ENCODE measurements at places on chromosomes 5 and 9. TPM values are rescaled to one million over a fixed set of nuclear protein-coding genes. Genes with fewer than 3 reads are reported as not detected.

GRCh38 chr5:1007681-1008450, 736 bp upstream of the NKD2 start:
- peak overlapping the region; percentile 51 for H3K4me3 ChIP-seq
- DNase-seq, result peak; percentile 54
- no peaks in the 10 kb centered on the region for H3K36me3 ChIP-seq
- H3K4me1 ChIP-seq, result peaks cover 9% of the 10 kb centered on the region
- H3K27ac ChIP-seq, result peak overlapping the region; percentile 11
- peaks cover 48% of the 10 kb centered on the region for H3K27me3 ChIP-seq

TRIM41 gene
- total RNA-seq, result 31.6 TPM

SLC6A7 gene
- total RNA-seq, result not detected

- no peak overlapping the region for H3K4me3 ChIP-seq
- peaks cover 16% of the 10 kb centered on the region for H3K36me3 ChIP-seq
- H3K27ac ChIP-seq, result peak overlapping the region; percentile 45
- no peak for DNase-seq
These were observed 2.0 kb downstream of the LHX2 start for GRCh38 chr9:124013309-124014210.

- no peaks in the 10 kb centered on the region for H3K27me3 ChIP-seq
- no peaks in the 10 kb centered on the region for H3K4me1 ChIP-seq
- H3K36me3 ChIP-seq, result no peaks in the 10 kb centered on the region
- no peak overlapping the region for H3K27ac ChIP-seq
- H3K4me3 ChIP-seq, result no peak overlapping the region
These were observed 189.4 kb downstream of the BNC2 start for GRCh38 chr9:16680975-16681651.

DNA sequence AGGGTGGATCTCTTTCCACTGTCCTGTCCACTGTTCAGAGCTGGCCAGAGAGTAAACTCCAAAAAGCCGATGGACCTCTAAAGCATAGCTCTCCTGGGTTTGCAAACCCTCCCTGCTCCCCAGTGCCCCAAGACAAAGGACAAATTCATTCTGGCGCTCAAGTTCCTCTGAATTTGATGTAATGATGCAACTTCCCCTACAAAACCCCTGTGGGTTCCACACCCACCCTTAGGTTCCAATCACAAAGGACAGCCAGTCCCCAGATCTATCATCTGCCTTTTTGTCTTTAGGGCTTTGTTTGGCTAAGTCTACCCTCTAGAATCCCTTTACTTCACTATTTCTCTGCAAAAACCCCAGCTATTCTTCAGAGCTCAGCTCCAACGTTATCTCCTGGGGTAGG, 57.4 kb upstream of the SLC25A51 start:
- no peaks in the 10 kb centered on the region for H3K27me3 ChIP-seq
- H3K4me3 ChIP-seq, result no peak overlapping the region
- H3K27ac ChIP-seq, result no peak overlapping the region
- DNase-seq, result no peak

GRCh38 chr5:32449262-32449661, 4.7 kb upstream of the ZFR start:
- H3K36me3 ChIP-seq, result peaks cover 2% of the 10 kb centered on the region
- peaks cover 14% of the 10 kb centered on the region for H3K4me1 ChIP-seq
- peaks cover 16% of the 10 kb centered on the region for H3K27me3 ChIP-seq
- no peak for DNase-seq

DNA sequence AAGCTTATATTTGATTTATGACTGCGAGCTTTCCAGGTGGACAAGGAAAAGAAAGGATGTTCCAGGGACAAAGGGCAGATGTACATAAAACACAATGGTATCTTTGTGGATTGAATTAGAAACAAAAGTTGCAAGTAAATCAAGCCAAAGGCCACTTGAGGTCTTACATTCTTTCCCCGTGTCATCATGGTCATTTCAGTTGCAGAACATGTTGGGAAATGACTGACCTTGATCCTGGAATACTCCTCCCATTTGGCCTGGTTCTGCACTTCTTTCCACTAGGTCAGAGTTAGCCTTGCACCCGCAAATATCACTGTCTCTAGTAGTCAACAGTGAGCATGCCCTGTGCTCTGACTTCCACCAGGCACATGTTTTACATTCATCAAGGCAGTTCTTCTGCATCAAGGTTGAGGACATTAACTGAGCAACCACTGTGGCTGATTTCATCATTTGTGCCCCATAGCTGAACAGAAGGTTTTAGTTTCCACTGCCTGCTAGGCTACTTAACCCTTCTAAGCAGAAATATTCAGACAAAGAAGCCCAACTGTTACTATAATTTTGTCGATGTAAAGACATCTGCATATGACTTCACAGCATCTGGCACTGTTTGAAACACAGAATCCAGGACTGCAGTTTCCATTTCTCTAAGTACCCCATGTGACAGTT, 1161.7 kb upstream of the DMAC1 start:
- no peak overlapping the region for H3K27ac ChIP-seq
- H3K4me3 ChIP-seq, result no peak overlapping the region
- DNase-seq, result no peak
- no peaks in the 10 kb centered on the region for H3K4me1 ChIP-seq
- H3K27me3 ChIP-seq, result no peaks in the 10 kb centered on the region

- no peak overlapping the region for H3K4me3 ChIP-seq
- no peak overlapping the region for H3K27ac ChIP-seq
- no peaks in the 10 kb centered on the region for H3K36me3 ChIP-seq
- no peaks in the 10 kb centered on the region for H3K27me3 ChIP-seq
These were observed 22.2 kb upstream of the DAPK1 start for GRCh38 chr9:87475463-87475862.

ZNF618 gene
- total RNA-seq, result 0.19 TPM

DNA sequence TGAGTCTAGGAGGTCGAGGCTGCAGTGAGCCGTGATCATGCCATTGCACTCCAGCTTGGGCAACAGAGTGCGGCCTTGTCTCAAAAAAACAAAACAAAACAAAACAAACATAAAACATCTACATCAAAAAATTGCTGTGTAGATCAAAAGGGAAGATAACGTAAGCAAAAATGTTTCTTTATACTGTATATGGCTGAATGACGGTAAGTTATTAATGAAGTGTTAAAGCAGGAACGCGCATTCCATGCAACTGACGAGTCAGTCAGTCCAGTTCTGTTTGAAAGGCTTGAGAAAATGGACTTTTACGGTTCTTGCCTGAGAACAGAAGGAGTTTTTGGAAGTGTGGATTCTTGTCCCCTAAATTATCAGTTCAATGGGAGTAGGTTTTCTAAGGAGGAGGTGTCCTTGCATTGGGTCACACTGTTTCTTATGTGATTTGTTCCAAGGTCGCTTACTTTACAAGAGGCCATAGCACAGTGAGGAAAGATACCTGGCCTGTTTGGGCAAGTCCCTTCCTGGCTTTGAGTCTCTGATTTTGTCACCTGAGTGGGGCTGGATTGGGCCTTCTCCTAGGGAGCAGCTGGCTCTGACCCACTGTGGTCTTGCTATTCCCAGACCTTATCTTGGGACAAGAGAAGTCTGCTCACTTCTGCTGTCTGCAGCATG, 6.6 kb upstream of the PTGS1 start:
- H3K27me3 ChIP-seq, result no peaks in the 10 kb centered on the region
- DNase-seq, result no peak
- H3K36me3 ChIP-seq, result no peaks in the 10 kb centered on the region
- no peak overlapping the region for H3K4me3 ChIP-seq

- H3K27me3 ChIP-seq, result peaks cover 15% of the 10 kb centered on the region
- H3K4me1 ChIP-seq, result no peaks in the 10 kb centered on the region
- no peak for DNase-seq
- no peak overlapping the region for H3K27ac ChIP-seq
- H3K4me3 ChIP-seq, result no peak overlapping the region
These were observed 78.8 kb upstream of the NFIL3 start for GRCh38 chr9:91502475-91502874.

FGFR4 gene
- total RNA-seq, result 1.6 TPM

- H3K36me3 ChIP-seq, result no peaks in the 10 kb centered on the region
- H3K4me3 ChIP-seq, result no peak overlapping the region
- H3K27ac ChIP-seq, result no peak overlapping the region
- DNase-seq, result no peak
- no peaks in the 10 kb centered on the region for H3K27me3 ChIP-seq
These were observed 49.8 kb upstream of the DMAC1 start for GRCh38 chr9:7849362-7849761.

DNA sequence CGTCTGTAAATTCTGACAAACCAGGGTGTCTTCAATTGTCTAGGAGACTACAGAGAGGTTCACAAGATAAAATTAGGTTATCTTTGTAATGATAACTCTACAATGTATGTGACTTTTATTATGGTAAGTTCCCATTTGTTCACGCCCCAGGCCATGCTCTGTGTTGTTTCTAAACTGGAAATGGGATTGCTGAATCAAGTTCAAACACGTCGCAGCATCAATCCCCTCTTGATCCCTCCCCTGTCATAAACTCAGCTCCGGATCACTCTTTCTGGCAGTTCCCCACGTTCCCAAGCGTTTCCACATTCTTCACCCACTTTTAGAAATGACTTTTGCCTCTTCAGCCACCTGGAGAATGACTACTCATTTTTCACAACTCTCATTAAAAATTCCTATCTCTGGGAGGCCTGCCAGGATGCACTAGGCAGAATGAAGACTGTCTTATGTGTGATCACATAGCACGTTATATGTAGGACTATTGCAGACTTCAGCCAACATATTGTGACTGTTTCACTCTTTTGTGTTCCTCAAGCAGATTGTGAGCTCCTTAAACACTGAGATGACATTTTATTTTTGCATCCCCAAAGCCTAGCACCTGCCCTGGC, 1124.2 kb upstream of the WWC1 start:
- no peak for DNase-seq
- H3K27me3 ChIP-seq, result no peaks in the 10 kb centered on the region
- H3K36me3 ChIP-seq, result no peaks in the 10 kb centered on the region
- no peak overlapping the region for H3K4me3 ChIP-seq
- H3K27ac ChIP-seq, result no peak overlapping the region

PCDHGA7 gene
- total RNA-seq, result 0.05 TPM

DNA sequence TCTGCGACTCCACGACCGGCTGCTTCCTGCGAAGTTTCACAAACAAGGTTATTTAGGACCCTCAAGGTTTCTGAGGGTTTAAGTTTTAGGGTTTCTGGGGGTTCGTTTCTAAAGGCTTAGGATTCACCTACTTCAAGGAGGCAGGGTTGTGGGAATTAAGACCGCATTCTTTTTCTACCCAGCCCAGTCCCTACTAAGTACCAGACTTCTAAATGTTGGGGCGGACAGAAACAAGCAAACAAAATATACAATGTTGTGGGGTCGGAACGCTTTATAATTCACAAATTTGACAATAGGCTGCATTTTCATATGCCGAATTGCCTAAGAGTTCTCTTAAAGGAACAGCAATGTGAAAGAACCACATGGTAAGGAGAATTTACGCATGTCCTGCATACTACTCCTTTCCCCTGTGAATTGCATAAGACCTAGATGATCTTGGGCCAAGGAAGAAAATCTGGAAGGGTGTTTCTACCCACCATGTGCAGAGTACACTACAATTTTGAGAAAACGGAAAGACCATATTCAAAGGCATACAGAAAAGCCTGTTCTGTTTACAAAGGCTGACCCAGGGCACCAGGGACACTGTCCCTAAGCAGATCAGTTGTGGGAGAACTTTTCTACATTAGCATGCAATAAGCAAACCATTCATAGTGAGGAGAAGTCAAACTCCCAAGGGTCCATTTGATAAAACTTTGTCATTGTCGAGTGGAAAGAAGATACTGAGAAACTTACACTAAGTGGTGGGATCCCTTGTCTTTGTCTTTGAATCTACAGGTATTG, 457.3 kb downstream of the RAB3C start:
- H3K27ac ChIP-seq, result peak overlapping the region; percentile 99
- peaks cover 46% of the 10 kb centered on the region for H3K4me1 ChIP-seq
- DNase-seq, result peak; percentile 66
- H3K4me3 ChIP-seq, result peak overlapping the region; percentile 92

GRCh38 chr9:94553029-94553938, 1.6 kb upstream of the PCAT7 start:
- no peak for DNase-seq
- no peak overlapping the region for H3K4me3 ChIP-seq
- H3K36me3 ChIP-seq, result no peaks in the 10 kb centered on the region
- peaks cover 33% of the 10 kb centered on the region for H3K27me3 ChIP-seq
- H3K27ac ChIP-seq, result no peak overlapping the region

LCN15 gene
- not detected for total RNA-seq

- DNase-seq, result no peak
- H3K4me3 ChIP-seq, result no peak overlapping the region
- H3K27ac ChIP-seq, result no peak overlapping the region
- H3K36me3 ChIP-seq, result no peaks in the 10 kb centered on the region
- no peaks in the 10 kb centered on the region for H3K4me1 ChIP-seq
These were observed 212.8 kb upstream of the CHD1 start for GRCh38 chr5:99141534-99142128.

- H3K4me1 ChIP-seq, result peaks cover 38% of the 10 kb centered on the region
- DNase-seq, result no peak
- H3K4me3 ChIP-seq, result no peak overlapping the region
- H3K27me3 ChIP-seq, result no peaks in the 10 kb centered on the region
- H3K36me3 ChIP-seq, result peaks cover 48% of the 10 kb centered on the region
These were observed 29.2 kb downstream of the CSNK1A1 start for GRCh38 chr5:149521739-149522685.

FOXD4L5 gene
- not detected for total RNA-seq

GRCh38 chr5:74235552-74235951, 405.0 kb downstream of the ENC1 start:
- H3K36me3 ChIP-seq, result no peaks in the 10 kb centered on the region
- no peak overlapping the region for H3K4me3 ChIP-seq
- DNase-seq, result no peak
- H3K27ac ChIP-seq, result no peak overlapping the region
- peaks cover 4% of the 10 kb centered on the region for H3K4me1 ChIP-seq

DNA sequence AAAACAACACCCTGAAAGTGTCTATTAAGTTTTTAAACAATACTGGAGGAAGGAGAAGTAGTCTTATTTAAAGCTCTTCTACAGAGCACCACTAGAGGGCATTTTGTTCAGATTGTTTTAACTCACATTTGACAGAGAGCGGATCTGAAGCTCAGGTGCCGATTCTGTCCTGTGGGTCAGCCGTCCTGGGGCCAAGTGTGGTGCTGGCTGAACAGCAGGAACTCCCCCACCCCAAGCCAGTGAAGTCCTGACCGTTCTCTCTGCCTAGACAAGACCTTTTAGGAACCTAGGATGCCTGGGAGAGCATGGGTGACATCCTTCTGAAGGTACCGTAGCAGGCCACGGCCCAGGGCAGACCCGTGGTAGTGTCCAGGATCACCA, 3.9 kb downstream of the EXOC3 start:
- H3K27me3 ChIP-seq, result no peaks in the 10 kb centered on the region
- H3K27ac ChIP-seq, result peak overlapping the region; percentile 45
- H3K4me3 ChIP-seq, result no peak overlapping the region
- peaks cover 66% of the 10 kb centered on the region for H3K36me3 ChIP-seq

DNA sequence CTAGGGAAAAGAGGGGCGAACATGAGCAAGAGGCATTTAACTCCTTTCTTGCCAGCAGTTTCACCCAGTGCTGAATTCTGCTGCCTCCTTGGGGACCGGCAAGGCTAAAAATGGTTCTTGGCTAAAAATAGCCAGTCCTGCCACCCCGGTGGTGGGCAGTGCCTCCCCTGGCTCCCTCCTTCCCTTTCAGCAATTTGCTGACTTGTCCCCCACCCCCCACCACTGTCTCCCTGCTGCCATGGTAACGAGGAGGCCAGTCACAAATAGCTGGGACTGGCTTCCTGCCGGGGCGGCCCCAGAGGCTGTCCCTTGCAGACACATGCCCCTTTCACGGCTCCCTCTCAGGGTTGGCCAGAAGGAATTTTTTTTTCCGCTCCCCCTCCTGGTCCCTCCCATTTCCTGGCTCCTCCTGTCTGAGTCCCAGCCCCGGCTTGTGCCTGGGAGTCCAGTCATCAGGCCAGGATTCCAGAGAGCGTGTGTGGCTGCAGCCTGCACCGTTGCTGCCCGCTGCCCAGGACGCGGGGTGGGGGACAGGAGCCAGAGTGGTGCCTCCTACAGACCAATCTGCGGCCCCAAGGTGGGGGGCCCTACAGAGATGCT, 130.3 kb downstream of the RGS3 start:
- H3K27ac ChIP-seq, result peak overlapping the region; percentile 22
- H3K36me3 ChIP-seq, result peaks cover 44% of the 10 kb centered on the region
- peaks cover 26% of the 10 kb centered on the region for H3K4me1 ChIP-seq
- no peak for DNase-seq

All from activated CD4-positive, alpha-beta T cell treated with anti-CD3 and anti-CD28 coated beads, Interleukin-2, amount 10 ng/mL, durations not matched to agents 24 days and 14 days (primary cell).